ENCODE measurements at places on chromosomes 2 and 18.

DNA sequence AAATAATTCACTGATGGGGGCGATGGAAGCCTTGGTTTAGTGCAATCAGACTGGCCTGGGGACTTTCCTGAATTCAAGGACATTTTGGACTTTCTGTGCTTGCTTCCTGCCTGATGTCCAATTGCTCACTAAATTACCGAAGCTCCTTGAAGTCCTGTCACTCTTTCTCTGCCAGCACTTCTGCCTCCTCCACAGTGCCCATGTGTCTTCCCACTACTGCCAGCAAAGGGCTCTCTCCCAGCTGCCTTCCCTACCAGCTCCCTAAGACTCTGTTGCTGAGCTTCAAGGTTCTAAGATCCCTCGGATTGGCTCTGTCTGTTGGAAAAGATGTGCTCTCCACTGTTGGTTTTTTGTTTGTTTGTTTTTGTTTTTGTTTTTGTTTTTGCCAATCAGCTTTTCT, 158.1 kb downstream of the MTCL1 start:
- DNase-seq: no peak

DNA sequence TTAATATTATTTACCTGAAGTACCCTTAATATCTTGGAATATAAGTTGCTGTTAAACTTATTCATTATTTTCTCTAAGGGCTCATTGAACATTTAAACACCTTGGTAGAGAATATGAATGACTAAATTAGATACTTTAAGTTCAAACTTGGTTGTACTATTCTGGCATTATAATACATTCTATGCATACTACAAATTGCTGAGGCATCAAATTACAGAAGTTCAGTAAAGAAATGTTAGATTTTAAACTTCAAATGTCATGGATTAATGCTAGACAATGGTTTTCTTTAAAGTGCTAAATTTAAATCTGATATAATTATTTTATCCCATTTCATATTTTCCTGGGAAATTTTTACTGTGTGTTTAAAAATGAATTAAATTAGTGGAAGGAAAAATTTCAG, 63.1 kb downstream of the CDCA7 start:
- DNase-seq: no peak

GRCh38 chr2:172375251-172375650, 52.1 kb upstream of the ITGA6 start:
- no peak for DNase-seq

GRCh38 chr2:98091738-98092137, 4.8 kb downstream of the VWA3B start:
- DNase-seq: no peak

Data from activated T-helper 1 cell treated with anti-CD3 and anti-CD28 coated beads, Interleukin-2, amount 50 U/mL, for 16 hours (primary cell).